ENCODE measurements at places on chromosomes 7 and 10.

- no peak for DNase-seq
Measured at GRCh38 chr7:17520941-17521340, 222.5 kb downstream of the AHR start.

DNA sequence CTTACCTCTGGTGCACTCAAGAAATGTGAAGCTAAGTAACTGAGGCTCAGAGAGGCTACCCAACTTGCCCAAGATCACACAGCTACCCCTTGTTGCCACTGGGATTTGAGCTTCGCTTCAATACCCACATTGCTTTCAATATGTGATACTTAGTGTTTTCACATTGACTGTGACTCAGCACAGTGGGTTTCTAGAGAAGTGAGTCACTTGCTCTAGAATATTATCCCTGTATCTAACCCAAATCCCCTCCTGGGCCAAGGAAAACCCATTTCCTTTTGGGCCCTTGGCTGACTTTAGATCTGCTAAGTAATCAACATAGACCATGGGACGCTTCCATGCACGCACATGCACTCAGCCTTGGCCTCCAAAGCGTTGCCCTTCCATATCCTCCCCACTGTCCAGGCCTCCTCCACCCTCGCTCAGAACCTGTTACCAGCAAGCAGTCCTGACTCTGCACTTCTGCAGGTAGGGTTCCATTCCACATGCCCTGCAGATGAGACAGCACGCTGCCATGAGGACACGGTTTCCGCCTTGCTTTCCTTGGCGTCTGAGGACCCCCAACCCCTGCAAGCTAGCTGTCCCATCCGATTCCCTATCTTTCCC lies 87.7 kb upstream of the CHST15 start:
- DNase-seq: no peak

- DNase-seq: no peak
Measured at GRCh38 chr10:112614586-112614985, 167.6 kb downstream of the VTI1A start.

DNA sequence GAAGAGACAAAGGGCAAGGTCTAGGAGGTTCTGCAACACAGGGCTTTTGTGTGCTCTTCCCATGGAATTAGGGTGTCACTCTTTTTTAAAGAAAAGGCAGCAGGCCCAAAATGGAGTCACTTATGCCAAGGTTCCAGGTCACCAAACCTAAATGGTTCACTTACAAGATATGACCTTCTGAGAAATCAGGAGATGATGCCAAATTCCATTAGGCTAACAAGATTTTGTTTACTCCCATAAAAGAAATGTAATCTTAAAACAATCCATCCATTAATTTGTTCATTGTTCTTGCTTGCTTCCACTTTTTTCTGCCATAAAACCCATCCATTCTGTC lies 158.1 kb downstream of the SNX13 start:
- no peak for DNase-seq

GRCh38 chr7:79165225-79165624 lies 288.2 kb downstream of the MAGI2 start:
- no peak for DNase-seq

GRCh38 chr10:131885391-131886165 lies 15.2 kb upstream of the PPP2R2D start:
- DNase-seq: no peak

- no peak for DNase-seq
Measured at GRCh38 chr10:120600871-120601649, 144.0 kb downstream of the PLPP4 start.

DNA sequence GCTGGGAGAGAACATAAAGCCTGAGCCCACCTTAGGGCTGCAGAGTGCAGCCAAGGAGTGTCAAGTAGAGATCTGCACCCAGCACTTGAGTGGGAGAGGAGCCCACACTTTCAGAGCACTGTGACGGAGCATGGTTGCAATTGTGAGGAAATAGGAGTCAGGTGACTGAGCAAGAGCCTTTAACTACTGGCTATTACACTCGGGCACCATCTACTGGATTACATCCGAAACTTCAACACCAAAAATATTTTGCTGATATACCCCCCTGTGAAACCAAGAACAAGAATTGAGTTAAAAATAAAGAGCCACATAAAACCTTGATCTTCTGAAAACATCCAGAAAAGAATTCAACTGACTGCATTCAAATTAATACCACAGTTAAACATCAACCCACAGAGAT lies 657.9 kb downstream of the NXPH1 start:
- DNase-seq: no peak

- no peak for DNase-seq
Measured at GRCh38 chr10:93412801-93413200, 69.3 kb downstream of the MYOF start.

DNA sequence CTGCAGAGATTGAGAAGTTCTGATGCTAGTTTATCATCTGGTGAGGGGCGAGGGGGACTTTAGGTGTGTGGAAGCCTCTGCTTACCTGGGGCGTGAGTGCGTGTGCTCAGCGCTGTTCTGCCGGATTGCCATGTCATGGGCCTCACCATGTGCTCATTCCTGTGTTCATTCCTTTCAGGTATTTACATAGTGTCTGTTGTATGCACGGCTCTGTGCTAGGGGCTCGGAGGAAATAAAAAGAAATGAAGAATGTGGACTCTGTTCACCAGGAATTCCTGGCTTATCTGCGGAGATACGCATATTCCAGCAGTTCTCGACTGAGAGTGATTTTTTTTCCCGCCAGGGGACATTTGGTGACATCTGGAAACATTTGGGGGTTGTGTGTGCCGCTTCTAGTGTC lies 152.0 kb downstream of the CAMK1D start:
- no peak for DNase-seq

DNA sequence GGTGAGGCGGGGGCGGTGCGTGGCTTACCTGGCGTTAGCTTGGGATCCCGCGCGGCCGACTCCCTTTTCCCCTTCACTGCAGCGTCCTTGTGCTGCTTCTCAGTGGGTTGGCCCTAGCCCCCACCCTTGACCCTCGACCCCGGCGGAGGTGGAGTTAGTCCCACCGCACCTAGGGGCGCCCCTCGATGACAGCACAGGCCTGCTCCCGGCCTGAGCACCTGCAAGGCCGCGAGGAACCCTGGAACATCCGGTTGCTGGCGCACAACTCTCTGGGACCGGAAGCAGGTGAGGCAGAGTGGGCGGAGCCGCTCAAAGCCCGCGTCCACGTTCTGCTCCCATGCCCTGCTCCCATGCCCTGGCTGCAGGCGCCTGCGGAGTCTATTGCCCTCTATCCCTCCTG lies 266.9 kb downstream of the USP6NL start:
- no peak for DNase-seq

DNA sequence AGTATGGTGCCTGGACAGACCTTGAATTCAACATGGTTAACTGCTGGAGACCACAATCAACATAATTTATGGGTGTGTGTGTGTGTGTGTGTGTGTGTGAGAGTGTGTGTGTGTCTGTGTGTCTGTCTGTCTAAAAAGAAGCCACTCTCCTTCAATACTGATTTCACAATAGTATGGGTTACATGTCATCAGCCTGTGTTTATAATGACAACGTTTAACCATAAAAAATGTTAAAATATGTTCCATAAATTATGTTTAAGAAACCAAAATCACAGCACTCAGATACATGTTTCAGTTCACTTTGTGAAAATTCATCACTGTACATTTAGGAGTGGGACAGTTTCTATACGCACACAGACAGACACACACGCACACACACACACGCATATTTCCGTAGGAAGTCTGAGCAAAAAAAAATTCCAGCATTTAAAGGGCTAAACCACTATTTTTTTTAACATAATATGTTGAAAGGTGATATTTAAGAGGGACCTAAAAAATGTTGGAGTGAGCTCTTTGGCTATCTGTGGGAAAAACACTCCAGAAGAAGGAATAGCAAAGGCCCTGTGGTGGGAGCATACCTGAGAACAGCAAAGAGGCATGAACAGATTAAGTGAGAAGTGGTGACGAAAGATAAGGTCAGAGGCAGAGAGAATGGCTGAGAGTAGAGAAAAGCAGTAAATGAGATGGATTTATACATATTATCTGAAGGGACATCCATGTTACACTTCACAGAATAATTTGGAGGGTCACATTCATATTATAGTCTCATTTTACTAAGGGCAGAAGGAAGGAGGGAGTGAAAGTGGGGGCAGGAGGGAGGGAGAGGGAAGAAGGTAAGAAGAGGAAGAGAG lies 10.9 kb downstream of the PDZD8 start:
- no peak for DNase-seq

GRCh38 chr7:139741239-139741638 lies 36.6 kb downstream of the HIPK2 start:
- no peak for DNase-seq

DNA sequence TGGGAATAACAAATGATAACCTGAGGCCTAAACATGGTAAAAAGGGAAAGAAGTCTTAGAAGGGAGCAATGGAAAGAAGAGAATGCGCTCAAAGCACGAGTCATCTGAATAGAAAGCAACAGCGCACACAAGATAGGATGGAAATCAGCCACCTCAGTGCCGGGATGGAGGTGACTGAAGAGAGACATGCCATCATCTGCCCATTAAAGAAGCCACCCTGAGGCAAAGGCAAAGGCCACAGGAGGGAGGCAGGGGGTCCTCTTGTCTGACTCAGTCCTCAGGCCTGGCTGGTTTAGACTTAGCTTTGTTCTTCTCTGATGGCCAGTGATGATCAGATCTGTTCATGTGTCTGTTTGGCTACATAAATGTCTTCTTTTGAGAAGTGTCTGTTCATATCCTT lies 180.6 kb downstream of the CHCHD3 start:
- DNase-seq: no peak

- no peak for DNase-seq
Measured at GRCh38 chr10:59175538-59176240, 754 bp upstream of the PHYHIPL start.

GRCh38 chr7:17212188-17212587 lies 86.3 kb upstream of the AHR start:
- no peak for DNase-seq

- no peak for DNase-seq
Measured at GRCh38 chr10:98492763-98493162, 46.0 kb upstream of the HPS1 start.

GRCh38 chr10:5284311-5285057 lies 80.3 kb upstream of the UCN3 start:
- no peak for DNase-seq

- no peak for DNase-seq
Measured at GRCh38 chr10:8513155-8514147, 459.0 kb downstream of the GATA3 start.

- DNase-seq: no peak
Measured at GRCh38 chr10:23742368-23742767, 303.5 kb downstream of the OTUD1 start.

DNA sequence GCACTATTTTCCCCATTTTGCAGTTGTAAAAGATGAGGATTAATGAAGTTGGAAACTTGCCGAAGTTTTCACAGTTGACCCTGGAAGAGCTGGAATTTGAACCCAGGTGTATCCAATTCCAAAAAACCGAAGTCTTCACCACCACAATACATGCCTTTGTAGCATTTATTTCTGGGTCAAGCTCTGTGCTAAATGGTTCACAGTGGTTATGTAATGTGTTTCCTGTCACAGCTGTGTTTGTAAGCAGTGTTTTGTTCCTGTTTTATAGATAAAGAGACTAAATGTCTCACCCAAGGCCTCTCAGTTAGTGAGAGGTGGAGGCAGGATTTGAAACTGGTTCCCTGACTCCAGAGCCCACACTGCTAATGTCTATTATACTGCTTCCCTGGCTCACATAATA lies 17.6 kb downstream of the SFTPA2 start:
- no peak for DNase-seq

DNA sequence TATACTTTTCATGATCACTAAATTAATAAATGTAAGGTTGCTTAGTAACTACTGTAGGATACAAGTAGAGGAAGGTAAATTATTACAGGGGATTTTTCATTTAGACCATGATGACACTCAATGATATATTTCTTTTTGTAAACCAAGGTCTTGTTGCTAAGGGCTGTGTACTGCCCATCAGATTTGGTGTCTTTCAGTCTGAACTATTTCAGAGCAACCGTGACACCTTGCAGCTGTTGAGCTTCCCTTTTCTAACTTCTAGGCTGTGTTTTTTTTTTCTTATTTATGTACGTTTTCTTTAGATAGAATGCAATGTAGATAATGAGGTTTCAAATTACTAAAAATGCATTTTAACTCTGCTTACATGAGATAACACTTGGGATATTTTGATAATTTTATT lies 292.0 kb upstream of the MBL2 start:
- DNase-seq: no peak

DNA sequence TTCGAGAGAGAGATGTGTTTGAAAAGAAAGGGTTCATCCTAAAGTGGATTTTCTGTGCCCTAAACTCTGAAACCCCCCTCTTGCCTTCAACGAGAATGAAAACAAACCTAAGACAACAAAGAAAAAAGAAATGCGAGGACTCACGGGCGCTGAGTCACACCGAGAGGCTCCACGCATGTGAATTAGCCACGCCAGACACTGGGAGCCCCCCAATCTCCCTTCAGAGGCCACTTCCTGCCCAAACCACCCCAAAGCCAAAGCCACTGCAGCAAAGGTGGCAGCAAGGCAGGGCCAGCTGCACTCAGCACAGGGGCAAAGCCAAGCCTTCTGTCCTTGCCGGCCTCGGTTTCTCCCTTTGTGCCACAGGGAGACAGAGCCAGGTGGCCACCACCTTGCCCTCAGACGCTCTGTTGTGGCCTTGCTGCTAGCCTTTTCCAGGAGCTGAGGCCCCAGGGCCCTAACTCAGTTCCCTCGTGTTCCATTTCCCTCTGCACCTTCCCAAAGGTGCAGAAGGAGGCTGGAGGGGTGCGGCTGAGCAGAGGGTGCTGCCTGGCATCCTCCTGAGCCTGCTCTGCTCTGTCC lies 93.3 kb downstream of the FAM53B start:
- no peak for DNase-seq

- no peak for DNase-seq
Measured at GRCh38 chr10:93030409-93030808, 30.2 kb upstream of the CYP26C1 start.

- no peak for DNase-seq
Measured at GRCh38 chr10:10794791-10795191, 222.9 kb upstream of the CELF2 start.
